Mucosa of gallbladder (tissue), 1 donor: ENCODE measurements at places on chromosomes 11 and 22. TPM values are rescaled to one million over a fixed set of nuclear protein-coding genes. Genes with fewer than 3 reads are reported as not detected.

DNA sequence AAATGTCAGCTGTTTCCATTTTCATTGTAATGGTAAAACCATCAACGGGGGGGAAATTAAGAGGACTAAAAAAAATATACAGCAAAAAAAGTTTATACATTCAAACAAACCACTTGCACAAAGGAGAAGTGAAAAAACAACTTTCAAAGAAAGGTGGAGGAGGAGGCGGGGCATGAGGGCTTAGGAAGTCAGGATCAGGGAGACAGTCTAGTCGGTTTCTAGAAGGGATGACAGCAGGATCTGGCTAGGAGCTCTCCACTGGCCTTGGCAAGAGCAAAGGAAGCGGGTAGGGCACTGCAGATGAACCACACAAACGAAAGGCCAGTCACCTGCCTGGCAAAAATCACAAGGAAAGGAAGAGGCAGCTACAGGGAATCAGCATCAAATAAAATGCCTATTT, 31.0 kb downstream of the NAP1L4 start:
- DNase-seq, result no peak

DNA sequence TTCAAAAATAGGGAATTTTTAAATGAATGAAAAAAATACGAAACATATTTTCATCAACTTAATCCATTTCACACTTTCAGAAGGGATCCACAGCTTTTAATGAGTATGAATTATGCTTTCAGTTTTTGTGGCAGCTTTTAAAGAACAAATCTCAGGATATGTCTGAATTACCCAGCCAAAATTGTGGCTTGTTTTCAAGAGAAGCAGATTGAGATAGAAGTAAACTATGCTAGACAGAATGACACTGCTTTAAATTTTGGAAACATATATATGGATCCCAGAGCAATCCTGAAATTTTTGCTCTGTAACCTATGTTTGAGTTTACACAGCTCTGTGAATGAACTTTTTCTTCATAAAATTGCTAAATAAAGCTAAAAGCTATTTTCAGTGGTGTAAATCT, 2.4 kb upstream of the HINFP start:
- DNase-seq, result no peak

UBXN1 gene
- 86.9 TPM for total RNA-seq

PHF21A gene
- 43.8 TPM for total RNA-seq

DNA sequence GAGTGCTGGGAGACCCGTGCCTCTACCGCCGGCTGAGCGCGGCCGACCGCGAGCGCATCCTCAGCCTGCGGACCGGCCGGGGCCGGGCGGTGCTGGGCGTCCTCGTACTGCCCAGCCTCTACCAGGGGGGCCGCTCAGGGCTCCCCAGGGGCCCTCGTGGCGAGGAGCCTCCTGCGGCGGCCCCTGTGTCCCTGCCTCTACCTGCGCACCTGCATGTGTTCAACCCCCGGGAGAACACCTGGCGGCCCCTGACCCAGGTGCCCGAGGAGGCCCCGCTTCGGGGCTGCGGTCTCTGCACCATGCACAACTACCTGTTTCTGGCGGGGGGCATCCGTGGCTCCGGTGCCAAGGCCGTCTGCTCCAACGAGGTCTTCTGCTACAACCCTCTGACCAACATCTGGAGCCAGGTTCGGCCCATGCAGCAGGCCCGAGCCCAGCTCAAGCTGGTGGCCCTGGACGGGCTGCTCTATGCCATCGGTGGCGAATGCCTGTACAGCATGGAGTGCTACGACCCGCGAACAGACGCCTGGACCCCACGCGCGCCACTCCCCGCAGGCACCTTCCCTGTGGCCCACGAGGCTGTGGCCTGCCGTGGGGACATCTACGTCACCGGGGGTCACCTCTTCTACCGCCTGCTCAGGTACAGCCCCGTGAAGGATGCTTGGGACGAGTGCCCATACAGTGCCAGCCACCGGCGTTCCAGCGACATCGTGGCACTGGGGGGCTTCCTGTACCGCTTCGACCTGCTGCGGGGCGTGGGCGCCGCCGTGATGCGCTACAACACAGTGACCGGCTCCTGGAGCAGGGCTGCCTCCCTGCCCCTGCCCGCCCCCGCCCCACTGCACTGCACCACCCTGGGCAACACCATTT, 3.5 kb downstream of the KLHDC7B start:
- no peak for DNase-seq

SHISAL1 gene
- 3.8 TPM for total RNA-seq

DNA sequence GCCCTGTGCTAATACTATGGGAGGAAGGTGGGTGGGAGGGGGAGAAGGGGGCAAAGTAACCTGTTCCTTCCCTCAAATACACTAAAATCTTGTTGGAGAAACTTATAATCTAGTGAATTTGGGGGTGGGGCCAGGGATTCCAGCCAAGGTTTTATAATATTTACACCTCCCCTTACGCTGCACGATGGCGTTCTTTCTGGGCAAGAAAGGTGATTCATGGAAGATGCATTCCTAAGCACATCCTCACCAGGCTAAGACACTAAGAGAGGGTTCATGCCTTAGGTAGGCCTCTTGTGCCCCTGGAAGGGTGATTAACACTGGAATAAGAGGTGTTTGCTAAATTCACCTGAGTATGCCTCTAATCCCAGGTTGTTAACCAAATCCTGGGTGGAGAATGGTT, 82.6 kb downstream of the BARX2 start:
- no peak for DNase-seq

SHISA8 gene
- 1.4 TPM for total RNA-seq

DNA sequence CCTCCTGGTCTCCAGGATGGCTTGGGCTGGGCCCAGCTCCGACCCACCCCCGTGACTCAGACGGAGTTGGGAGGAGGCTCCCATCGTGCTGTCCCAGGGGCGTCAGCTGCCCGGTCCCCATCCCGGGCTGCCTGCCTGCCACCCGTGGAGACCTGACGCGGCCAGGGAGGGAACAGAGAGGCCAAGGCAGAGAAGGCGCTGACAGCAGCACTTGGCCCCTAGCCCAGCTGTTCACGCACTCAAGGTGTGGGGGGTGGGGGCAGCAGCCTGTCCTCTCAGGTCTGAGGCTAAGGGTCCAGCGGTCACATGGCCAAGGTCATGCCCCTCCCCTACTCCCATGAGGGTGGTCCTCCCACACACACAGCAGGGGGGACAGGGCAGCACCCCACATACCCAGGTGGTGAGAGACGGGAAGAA, 48.6 kb downstream of the ELFN2 start:
- no peak for DNase-seq

DNA sequence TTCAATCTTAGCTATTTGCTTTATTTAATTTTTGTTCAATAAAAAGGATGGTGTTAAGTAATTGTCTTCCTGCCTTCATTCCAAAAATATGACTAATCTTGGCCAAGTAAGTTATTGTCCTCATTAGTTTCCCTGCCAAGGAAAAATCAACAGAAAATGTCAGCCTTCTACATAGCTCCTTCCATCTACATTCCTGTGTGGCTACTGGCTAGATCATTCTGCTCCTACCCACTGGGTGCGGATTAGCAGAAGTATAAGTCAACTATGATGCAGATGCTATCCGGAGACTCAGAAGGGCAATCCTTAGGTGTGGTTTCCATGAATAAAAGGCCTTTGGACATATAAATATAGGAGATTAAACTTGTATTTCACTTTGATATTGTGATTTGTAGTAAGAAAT, 154.4 kb downstream of the SBF2 start:
- no peak for DNase-seq
